Fibroblast of lung (primary cell): ENCODE measurements at places on chromosomes 1 and 21.

DNA sequence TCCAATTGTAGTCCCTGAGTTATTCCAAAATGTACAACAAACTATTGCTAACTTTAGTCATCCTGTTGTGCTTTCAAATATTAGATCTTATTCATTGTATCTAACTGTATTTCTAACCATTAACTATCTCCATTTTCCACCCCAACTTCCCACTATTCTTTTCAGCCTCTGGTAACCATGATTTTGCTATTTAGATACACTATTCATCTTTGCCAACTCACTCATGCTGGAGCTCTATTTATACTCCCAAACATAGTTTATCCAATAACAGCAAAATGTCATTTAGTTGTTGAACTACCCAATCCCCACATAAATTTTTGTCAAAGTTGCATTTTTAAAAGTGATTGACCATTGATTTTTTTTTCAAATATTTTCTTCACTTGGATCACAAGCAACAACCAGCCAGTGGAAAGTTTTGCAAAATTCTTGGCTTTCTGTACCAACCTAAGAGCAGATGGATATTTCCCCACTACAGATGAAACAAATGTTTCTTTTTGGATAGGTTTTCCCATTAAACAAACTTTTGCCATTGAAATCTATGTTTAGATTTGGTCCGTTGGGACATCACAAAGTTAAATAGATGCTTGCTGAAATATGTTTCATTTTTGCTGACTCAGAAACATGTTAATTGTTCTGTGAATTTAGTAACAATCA, 866.0 kb downstream of the LTN1 start:
- no peak for DNase-seq

- no peak for DNase-seq
Measured at GRCh38 chr1:118871582-118872171, 116.5 kb downstream of the TBX15 start.

DNA sequence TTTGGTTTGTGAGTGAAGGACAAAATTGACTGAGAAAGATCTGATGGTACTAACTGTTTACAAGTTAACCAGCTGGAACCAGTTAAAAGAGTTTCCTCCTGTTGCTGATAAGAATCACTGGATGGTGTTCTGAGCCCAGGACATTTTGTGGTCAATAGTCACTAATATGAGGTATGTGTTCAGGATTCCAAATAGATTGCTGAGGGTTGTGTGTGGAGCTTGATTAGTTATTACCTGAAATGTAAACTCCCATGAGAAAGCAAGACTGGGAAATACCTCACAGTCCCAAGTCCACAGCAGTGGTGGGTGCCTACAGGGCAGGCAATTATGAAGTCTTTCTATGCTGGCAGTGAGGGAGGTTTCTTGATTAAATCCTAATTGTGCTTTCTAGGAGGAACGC, 164.6 kb downstream of the DNM3 start:
- peak; percentile 91 for DNase-seq

DNA sequence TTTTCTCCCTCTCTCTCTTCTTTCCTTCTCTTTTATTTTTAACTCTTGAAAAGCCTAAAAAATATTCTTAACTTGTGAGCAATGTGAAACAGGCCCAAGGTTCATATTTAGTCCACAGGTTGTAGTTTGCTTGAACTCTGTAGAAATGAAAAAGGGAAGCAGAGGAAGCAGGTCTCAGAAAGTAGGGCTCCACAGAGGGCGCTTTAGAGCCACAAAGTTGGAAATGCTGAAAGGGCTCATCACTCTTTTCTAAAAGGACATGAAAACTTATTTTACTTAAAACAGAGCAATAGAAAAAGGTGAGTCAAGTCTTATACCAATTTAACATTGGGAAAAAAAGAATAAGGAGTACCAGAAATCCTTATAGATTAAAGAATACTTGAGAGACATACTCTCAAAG, 247.0 kb downstream of the USP25 start:
- peak; percentile 6 for DNase-seq

GRCh38 chr21:31343030-31343510, 991 bp downstream of the TIAM1 start:
- DNase-seq, result no peak

GRCh38 chr1:157400766-157401165, 151.5 kb downstream of the FCRL5 start:
- no peak for DNase-seq

DNA sequence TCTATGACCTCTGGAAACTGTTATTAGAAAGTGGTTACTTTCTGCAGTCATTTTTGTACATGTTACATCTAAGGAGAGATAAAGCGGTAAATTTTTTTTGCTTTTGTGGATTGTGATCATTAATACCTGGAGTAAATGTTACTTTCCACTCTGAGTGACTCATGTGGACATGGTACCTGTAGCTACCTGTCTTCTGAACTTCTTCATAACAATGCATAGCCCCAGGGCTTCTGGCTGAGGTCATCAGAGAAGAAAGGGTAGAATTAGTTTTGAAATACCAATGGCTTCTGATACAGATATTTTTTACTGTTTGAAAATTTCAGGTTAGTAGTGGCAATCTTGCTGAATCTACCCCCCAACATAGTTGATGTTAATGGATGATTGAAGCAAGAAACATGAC, 489.3 kb downstream of the RWDD3 start:
- no peak for DNase-seq

- DNase-seq, result no peak
Measured at GRCh38 chr1:243413431-243414151, 157.8 kb downstream of the SDCCAG8 start.

GRCh38 chr1:15723631-15724246, 12.3 kb upstream of the SLC25A34 start:
- DNase-seq, result no peak

GRCh38 chr1:155174324-155175280, 953 bp downstream of the TRIM46 start:
- DNase-seq, result peak; percentile 31

- DNase-seq, result peak; percentile 61
Measured at GRCh38 chr1:243501002-243501401, 245.2 kb downstream of the SDCCAG8 start.

- DNase-seq, result peak; percentile 81
Measured at GRCh38 chr1:33866281-33866680, 2.4 kb downstream of the HMGB4 start.

DNA sequence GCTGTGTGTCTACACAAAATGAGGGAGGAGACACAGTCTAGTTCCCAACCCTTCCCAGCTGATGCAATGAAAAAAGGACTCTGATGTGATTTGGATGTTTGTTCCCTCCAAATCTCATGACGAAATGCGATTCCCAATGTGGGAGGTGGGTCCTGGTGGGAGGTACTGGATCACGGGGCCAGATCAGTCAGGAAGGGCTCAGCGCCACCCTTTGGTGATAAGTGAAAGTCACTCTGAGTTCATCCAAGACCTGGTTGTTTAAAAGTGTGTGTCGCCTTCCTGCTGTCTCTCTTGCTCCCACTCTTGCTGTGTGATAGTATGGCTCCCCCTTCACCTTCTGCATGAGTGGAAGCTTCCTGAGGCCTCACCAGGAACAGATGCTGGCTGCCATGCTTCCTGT, 63.2 kb downstream of the GNG4 start:
- DNase-seq, result no peak

- DNase-seq, result peak; percentile 31
Measured at GRCh38 chr21:27586326-27586725, 619.4 kb upstream of the ADAMTS5 start.

DNA sequence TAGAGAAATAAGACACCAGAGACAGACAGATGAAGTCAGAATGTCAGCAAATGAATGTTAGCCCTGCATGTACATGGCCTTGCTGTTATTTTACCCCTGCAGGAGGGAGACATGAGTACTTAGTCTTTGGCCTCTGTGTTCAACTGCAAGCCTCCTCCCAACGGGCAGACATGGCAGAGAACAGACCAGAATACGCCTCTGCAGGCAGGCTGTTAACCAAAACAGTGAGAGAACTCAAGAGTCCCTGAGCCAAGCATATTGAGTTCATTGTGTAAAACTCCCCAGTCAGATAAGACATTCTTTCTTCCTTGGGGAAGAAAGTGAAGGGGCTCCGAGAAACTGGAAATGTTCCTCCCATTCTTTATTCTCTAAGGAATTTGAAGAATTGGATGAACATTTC, 150.9 kb downstream of the PHTF1 start:
- no peak for DNase-seq

GRCh38 chr1:218661411-218661810, 316.3 kb downstream of the TGFB2 start:
- DNase-seq, result no peak

DNA sequence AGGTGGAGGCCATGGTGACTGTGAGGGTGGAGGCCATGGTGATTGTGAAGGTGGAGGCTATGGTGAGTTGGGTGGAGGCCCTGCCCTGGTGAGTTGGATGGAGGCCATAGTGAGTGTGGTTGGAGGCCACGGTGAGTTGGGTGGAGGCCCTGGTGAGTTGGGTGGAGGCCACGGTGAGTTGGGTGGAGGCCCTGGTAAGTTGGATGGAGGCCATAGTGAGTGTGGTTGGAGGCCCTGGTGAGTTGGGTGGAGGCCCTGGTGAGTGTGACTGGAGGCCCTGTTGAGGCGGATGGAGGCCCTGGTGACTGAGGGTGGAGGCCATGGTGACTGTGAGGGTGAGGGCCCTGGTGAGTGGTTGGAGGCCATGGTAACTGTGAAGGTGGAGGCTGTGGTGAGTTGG, 124.9 kb upstream of the VAMP3 start:
- no peak for DNase-seq

GRCh38 chr1:111101854-111102642, 37.8 kb downstream of the DRAM2 start:
- no peak for DNase-seq

DNA sequence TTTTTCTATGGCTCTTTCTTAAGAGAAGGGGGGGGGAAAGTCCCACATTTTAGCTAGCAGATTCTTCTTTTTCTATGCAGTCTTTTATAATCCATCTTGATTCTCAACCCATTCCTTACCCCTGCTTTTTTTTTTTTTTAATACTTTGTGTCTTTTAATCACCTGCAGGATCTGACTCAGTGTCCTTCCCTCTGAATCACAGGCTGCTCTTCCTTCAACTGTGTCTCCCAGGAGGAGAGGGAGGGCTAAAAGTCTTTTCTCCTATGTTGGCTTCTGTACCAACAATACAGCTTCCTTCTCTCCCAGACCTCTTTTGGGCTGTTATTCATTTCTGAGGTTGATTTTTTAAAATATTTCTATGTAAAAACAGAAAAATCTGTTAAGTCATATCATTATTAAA, 686.2 kb downstream of the ADGRL2 start:
- no peak for DNase-seq

DNA sequence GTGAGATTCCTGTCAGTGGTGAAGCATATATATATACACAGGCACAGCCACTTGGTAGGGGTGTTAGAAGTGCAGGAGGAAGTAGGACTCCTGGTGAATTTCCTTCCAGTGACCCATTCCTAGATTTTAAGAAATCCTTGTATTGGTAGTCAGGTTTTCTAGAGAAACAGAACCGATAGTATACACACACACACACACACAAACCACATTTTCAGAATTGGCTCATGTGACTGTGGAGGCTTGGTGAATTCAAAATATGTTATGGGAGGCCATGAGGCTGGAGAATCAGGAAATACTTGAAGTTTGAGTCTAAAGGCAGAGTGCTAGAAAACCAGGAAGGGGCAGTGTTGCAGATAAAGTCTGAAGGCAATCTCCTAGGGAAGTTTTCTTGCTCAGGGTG, 114.2 kb downstream of the FCRL5 start:
- peak; percentile 1 for DNase-seq

DNA sequence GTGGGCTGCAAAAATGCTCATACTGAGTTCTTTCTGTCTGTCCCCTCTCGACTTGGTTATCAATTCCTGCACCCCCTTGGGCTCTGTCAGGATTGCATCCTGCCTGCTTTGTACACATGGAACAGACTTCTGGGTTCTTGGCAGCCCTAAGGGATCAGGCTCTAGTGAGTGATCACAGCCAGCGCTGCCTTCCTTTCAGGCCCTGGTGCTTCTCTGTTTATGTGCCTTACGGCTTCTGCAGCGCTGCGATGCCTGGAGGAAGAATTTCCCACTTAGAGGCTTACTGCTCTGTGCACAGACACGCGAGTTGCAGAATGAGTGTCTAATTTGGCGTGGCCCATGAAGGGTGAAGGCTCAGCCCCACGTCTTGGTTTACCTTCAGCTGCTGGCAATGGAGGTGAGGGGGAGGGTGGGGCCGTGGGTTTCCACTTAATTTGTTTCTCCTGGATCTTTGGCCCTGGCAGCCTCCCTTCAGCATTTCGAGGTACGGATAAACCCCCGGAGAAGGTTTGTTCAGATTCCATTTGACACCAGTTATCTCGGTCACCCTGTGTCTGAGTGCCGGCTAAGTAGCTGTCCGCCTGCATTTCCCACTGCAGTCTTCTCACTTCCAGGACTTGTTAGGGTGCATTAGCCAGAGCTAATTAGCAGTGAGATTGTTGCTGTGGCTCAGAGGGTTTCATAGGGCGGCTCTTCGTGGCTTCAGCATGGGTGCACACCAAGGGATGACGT, 227.3 kb downstream of the DYRK1A start:
- no peak for DNase-seq

DNA sequence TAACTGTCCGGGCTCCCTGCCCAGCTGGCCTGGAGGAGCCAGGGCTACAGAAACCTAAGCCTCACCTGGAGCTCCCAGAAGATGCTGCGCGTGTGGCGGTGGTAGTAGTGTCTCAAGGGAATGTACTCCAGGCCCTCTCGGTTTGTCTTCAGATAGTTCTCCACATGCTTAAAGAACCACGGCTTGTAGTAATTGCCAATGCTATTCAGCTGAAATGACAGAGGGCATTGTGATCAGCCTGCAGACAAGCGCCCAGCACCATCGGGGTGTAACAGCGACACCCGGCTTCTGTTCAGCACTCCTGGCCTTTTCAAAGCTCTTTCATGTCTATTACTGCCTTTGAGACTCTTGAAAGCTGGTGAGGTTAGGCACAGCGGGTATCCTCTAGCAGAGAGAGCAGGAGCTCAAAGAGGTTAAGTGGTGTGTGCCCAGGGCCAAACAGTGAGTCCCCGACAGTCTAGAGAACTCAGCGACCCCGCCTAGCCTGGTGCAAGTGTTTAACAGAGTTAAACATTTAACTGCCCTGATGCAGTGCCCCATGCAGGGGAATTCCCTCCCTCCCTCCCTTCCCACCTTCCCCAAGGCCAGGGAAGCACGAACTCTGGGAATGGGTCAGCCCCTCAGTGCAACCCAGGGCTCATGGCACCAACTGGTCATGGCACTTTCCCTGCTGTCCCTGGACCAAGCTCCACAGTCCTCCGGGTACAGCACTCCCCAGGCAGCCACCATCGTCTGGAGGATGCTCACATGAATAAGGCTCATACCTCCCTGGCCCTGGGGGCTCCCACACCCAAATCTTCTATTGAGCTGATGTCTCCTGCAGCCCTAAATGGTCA, 21.5 kb downstream of the DHCR24 start:
- no peak for DNase-seq

DNA sequence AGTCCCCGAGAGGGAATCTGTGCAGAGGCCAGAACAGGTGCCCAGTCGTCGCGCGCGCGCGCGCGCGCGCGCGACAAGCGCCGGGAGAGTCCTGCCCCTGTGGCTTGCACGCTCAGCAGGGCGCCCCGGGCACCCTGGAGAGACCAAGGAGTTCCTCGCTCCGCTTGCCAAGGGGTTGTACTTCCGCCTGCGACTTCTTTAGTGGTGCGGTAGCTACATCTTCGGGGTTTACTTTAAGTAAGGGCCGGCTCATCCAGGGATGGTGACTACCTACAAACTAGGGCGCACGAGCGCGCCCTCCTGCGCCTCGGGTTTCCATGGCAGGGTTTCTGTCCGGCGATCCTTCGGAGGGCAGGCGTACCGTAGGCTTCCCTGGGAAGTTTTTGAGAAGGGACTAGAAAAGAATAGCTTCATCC, 1.4 kb downstream of the LHX4 start:
- DNase-seq, result peak; percentile 46
